ENCODE measurements at places on chromosomes 3 and 15. TPM values are rescaled to one million over a fixed set of nuclear protein-coding genes. Genes with fewer than 3 reads are reported as not detected.

The OR5AC2 gene
- not detected for total RNA-seq

The MOBP gene
- total RNA-seq, result not detected

The TMEM44 gene
- total RNA-seq, result 2.7 TPM

The CCK gene
- total RNA-seq, result not detected

The ITIH1 gene
- total RNA-seq, result not detected

The SCG5 gene
- total RNA-seq, result 3.7 TPM

The SLC7A14 gene
- total RNA-seq, result not detected

The SAMD7 gene
- not detected for total RNA-seq

The CCR3 gene
- not detected for total RNA-seq

The KIF23 gene
- 77.8 TPM for total RNA-seq

The NDN gene
- 2.4 TPM for total RNA-seq

The B3GALNT1 gene
- total RNA-seq, result 2.9 TPM

The GOLGA6L7 gene
- total RNA-seq, result not detected

The SST gene
- total RNA-seq, result not detected

The BFSP2 gene
- 0.33 TPM for total RNA-seq

The ITGA11 gene
- 1.0 TPM for total RNA-seq

The CPEB1 gene
- total RNA-seq, result not detected

The AGBL1 gene
- total RNA-seq, result not detected

The TEX55 gene
- not detected for total RNA-seq

The GOLGA6A gene
- not detected for total RNA-seq

The RHOV gene
- total RNA-seq, result not detected

The ECT2 gene
- total RNA-seq, result 56.0 TPM

The LRTM1 gene
- not detected for total RNA-seq

The CAMP gene
- not detected for total RNA-seq

The SNX4 gene
- 33.8 TPM for total RNA-seq

The ZPLD1 gene
- total RNA-seq, result not detected

The GABRR3 gene
- not detected for total RNA-seq

The LMCD1 gene
- total RNA-seq, result 0.99 TPM

The ELP6 gene
- total RNA-seq, result 42.2 TPM

The OSBPL10 gene
- 1.1 TPM for total RNA-seq

The KBTBD8 gene
- 8.3 TPM for total RNA-seq

The PLA2G4E gene
- total RNA-seq, result not detected

The HRH1 gene
- total RNA-seq, result 0.27 TPM

The COL6A5 gene
- not detected for total RNA-seq

The PLCB2 gene
- 195 TPM for total RNA-seq

The ANKRD34C gene
- total RNA-seq, result not detected

The SERPINI2 gene
- total RNA-seq, result not detected

The VWA5B2 gene
- total RNA-seq, result not detected

The MASP1 gene
- total RNA-seq, result not detected

The HDC gene
- total RNA-seq, result not detected

The CHAC1 gene
- 6.7 TPM for total RNA-seq

The ROPN1 gene
- not detected for total RNA-seq

The CRYBG3 gene
- 5.3 TPM for total RNA-seq

The AGTR1 gene
- not detected for total RNA-seq

The LMAN1L gene
- total RNA-seq, result 0.87 TPM

The KCNAB1 gene
- not detected for total RNA-seq

The FRMD4B gene
- 8.2 TPM for total RNA-seq

The GRK7 gene
- total RNA-seq, result not detected

The AADACL2 gene
- not detected for total RNA-seq

The CAND2 gene
- total RNA-seq, result 0.98 TPM

The UBAP1L gene
- total RNA-seq, result 5.3 TPM

Measured in activated CD4-positive, alpha-beta T cell treated with anti-CD3 and anti-CD28 coated beads, Interleukin-2, amount 10 ng/mL, durations not matched to agents 7 days and 5 days (primary cell).